ENCODE measurements at places on chromosomes 16 and 17. TPM values are rescaled to one million over a fixed set of nuclear protein-coding genes. Genes with fewer than 3 reads are reported as not detected.

GRCh38 chr17:50630524-50631194 lies 4.0 kb upstream of the ABCC3 start:
- DNase-seq = peak; percentile 66

DNA sequence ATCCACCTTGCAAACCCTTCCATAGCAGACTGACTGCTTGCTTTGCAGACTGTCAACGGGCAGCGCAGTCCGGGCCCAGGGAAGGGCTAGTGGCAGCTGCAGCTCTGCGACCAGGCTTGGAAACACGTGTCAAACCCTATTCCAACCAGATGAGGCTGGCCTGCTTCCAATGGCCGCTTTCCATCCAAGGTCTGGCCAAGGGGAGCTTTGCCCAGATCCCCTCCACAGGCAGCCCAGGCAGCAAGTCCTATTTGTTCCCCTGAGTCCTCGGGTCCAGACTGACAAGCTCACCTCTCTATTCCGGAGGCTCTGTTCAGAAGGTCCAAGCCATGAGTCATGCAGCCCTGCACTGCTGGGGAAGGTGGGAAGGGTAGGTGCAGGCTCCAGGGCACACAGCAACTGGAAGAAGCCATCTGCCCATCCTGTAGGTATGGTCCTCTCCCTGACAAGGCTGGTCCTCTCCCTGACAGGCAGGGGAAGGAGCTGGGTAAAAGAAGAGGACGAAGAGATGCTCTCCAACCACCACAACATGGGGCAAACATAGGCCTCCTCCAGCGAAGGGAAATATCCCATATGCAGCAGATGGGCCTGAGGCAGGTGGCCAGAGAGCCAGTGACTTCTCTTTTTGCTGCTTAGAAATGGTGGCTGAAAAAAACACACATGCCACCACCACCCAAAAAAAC lies 22.6 kb upstream of the AXIN2 start:
- DNase-seq = no peak

- DNase-seq = no peak
These were observed 8.3 kb upstream of the NLK start for GRCh38 chr17:28033972-28034714.

- no peak for DNase-seq
These were observed 25.3 kb downstream of the CDH13 start for GRCh38 chr16:82651921-82652601.

DNA sequence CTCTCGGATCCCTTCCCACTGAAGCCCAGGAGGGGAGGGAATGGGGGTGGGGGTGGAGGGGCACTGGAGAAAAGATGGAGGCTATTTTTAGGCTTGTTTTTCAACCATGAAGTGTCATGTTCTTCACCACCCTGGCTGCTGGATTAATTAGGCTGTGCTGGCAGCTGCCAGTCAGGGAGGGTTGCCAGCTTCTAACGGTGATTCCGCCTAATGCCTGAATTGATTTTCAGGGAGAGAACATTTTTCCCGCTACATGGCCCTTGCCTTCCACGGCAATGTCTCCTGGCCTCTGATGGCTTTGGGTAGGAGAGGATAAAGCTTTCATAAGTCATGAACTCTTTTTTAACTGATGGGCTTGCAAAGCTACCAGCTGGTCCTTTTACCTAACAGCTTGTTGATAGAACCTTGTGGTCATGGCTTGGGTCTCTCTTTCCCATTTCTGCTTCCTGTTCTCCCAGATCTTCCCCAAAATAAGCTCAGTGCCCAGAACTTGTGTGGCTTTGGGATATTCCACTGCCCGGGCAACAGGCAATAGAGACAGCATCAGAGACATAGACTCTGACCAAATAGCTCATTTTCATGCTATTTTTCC lies 167.4 kb downstream of the PITPNC1 start:
- DNase-seq = no peak

DNA sequence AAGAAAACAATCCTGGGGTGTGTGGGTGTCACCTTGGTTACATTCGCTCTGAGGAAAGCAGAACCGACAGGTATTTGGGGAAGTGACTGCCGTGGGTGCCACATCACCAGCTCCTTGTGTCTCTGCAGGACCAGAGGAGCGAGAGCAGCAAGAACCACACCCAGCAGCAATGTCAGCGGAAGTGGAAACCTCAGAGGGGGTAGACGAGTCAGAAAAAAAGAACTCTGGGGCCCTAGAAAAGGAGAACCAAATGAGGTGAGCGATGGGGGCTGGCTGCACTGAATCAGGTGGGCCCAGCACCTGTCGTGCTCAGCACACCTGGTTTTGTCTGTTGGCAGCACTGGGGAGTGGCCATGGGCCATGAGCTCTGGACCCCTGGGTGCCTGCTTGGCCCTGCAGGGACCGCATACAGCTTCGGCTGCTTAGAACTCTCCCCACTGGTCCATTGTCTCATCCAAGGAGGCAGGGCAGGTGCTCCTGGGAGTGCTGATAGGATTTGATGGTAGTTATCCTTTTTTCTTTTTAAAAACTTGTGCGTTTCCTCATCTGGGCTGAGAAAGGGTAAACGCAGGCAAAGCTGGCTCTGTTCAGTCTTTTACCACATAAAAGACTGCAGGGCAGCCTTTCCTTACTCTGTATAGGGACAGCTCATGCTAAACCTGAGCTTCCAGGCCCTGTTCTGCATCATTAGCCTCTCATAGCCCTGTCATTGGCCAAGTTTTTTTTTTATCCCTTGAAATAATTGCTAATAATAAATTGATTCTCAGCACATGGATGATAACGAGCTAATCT lies 29.4 kb downstream of the HMOX2 start:
- no peak for DNase-seq

DNA sequence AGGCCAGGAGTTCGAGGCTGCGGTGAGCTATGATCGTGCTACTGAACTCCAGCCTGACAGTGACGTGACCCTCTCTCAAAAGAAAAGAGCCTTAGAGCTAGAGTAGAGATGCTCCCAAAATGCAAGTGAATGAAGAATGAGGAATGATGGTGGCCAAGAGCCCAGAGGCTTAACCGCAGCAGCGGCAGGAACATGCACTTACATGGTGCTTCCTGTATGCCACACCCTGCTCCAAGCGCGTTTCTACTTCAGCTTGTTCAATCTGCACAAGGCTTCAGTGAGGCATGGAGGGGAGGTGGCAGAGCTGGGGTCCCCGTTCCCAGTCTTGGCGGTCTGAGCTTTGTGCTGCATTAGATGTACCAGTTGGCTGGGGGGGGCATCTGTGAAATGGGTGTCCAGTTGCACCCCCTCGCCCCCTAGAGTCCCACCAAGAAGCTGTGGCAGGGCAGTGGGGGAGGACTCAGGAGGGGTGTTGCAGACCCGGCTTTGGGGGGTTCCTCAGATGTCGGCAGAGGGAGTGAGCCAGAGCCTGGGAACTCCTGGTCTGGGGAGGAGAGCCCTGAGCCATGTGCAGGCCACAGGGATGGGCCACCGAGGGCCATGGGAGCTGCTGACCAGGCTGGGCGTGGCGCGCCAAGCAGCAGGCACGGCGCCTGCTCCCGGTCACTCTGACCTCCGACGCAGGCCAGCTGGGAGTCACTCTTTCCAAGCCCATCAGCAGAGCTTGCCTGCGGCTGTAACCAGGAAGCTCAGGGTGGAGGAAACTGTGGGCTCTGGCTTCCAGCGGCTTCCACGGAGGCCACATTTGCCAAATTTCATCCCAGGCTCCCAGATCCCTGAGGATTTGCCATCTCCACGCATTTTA lies 260.1 kb downstream of the PARN start:
- peak; percentile 23 for DNase-seq

DNA sequence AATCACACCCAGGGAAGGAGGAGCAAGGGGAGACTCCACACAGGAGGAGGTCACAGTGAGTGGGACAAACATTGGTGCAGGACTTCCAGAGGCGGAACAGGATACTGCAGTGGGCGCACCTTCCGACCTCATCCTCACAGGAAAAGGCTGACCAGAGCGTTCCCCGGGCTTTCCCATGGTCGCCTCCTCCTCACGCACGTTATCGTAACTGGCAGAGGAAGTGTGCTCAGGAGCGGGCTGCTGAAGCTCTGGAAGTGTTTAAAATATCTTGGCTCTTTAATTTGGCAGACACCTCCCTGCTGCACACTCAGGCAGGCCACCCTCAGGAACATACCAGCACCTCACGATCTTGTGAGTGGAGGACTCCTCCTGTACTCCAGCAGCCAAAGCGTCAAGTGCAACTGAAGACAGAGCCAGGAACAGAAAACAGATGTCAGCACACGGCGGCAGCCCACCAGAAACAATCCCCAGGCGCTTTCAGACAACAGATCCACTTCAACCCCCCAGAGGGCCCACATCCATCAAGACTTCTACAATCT lies 17.5 kb downstream of the FANCA start:
- no peak for DNase-seq

GRCh38 chr16:19520861-19521331 lies 1.0 kb downstream of the GDE1 start:
- no peak for DNase-seq

GRCh38 chr17:76581515-76581914 lies 4.1 kb downstream of the ST6GALNAC2 start:
- no peak for DNase-seq

GRCh38 chr16:20323591-20324117 lies 3.7 kb downstream of the GP2 start:
- DNase-seq = no peak

GRCh38 chr16:20004931-20005330 lies 68.8 kb downstream of the GPR139 start:
- no peak for DNase-seq

The KRT40 gene
- polyA plus RNA-seq = 0.45 TPM

The HBZ gene
- 3.7 TPM for polyA plus RNA-seq

The ERCC4 gene
- polyA plus RNA-seq = 19.6 TPM
